ENCODE measurements at places on chromosomes 5 and 9.

GRCh38 chr9:133361507-133362092, 5.2 kb downstream of the SURF2 start:
- DNase-seq = no peak

DNA sequence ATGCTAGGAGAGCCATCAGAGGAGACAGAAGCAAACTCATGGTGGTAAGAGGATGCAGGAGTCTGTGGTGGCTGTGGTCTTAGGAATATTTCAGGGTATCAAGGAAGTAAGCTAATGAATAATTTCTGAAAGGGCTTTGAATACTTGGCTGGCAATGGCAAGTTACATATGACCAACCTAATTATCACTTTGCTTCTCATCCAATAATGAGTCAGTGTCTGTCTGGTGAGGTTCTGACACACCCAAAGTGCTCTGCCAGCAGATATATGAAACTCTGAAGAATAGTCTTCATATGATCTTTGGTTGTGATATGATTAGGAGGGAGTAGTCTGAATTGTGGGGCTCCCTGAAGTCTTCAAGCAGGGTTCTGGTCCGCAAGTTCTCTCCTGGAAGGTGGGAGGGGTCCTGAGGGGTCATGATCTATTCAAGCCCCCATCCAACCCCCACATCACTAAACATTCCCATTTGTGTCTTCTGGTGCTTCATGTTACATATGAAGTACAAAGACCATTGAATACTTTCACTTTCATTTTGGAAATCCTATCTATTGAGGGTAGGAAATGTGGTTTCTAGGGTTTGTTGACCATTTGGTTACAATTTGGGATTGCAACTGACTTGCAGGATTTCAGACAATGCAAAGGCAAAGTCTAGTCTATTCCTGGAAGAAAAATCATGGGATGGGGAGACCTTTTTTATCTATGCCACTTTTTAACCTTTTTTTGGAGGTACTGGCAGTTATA, 199.9 kb upstream of the CDKN2B start:
- DNase-seq = no peak

GRCh38 chr9:107744873-107745272, 255.3 kb upstream of the KLF4 start:
- DNase-seq = no peak

- no peak for DNase-seq
Measured at GRCh38 chr5:36669015-36669651, 62.7 kb downstream of the SLC1A3 start.

DNA sequence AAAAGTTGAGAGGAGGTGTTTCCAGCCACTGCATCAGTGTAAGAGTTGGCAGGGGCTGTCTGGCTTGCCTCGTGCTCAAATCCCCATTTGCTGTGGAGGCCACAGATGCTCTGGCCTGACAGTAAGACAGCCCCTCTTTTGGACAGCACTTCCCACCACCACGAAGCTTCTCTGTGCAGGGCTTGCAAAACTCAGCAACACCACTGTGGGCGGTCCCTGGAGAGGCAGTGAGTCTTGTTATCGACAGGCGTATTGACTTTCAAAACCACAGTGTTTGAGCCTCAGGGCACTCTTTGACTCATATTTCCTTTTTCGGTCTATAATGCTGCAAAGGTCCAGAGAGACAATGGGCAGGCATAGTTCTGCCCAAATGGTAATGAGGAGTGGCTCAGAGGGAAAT, 539.5 kb downstream of the EBF1 start:
- no peak for DNase-seq

GRCh38 chr5:136208916-136209315, 16.0 kb upstream of the SMIM32 start:
- DNase-seq = no peak

- no peak for DNase-seq
Measured at GRCh38 chr9:28539434-28540070, 966.3 kb upstream of the C9orf72 start.

DNA sequence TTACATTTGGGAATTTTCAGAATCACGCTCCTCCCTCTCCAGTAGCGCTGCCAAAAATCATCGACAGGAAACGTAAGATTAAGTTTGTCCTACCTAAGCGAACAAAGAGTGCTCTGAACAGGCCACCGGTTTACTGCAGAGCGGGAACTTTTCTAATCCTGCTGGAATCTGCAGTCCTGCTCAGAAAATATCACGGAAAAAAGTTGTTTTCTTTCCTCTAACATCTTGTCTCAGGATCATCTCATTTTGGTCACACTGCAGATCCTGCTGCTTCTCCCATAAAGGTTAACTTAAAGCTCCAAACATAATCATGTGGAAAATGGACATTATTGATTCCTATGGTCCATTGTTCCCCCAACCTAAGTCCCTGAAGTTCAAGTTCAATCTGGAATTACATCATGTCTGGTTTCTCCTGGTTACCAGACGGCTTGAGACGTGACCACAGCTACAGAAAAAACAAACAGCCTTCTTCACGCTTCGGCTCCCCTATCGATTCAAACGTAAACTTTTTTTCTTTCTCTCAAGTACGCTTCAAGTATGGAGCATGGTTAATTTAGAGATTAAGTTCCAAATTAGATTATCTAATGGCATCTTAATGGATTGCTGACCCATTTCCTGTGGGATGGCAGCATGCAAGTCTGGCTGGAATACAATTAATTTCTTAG, 217.6 kb downstream of the NFIB start:
- DNase-seq = no peak

- peak; percentile 39 for DNase-seq
Measured at GRCh38 chr9:16058131-16058549, 505.3 kb downstream of the CCDC171 start.

DNA sequence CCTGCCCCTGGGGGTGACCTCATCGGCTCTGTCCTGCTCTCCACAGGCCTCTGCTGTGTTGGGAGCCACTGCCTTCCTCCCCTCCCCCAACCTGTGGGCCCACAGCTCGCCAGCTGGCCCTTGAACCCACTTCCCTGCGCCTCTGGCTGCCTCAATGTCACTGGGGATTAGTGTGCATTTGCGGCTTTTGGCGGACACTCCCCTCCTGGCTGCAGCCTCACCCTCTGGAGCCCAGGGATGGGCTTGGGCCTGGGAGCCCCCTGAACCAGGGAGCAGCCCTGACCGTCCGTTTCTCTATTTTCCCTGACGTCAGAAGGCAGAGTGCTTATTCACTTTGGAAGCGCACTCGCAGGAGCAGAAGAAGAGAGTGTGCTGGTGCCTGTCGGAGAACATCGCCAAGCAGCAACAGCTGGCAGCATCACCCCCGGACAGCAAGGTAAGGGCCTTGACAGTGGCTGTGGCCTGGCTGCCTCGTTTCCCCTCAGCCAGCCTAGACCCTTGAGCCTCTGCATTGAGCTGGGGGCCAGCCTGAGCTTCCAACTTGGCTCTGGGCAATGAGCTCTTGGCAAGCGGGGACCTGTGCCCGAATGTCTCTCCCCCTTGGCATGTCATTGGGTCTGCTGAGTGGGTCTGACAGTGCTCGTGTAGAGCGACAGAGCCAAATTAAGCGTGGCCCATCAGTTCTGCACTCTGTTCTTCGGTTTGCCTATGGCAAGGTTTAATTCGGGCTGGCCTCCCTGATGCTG, 73.1 kb downstream of the RGS3 start:
- DNase-seq = no peak

- DNase-seq = no peak
Measured at GRCh38 chr5:103514371-103514770, 48.2 kb downstream of the NUDT12 start.

GRCh38 chr5:139445325-139446170, 6.2 kb upstream of the DNAJC18 start:
- DNase-seq = no peak

GRCh38 chr5:3542158-3542557, 53.5 kb upstream of the IRX1 start:
- DNase-seq = no peak

- DNase-seq = no peak
Measured at GRCh38 chr5:151499501-151500035, 52.2 kb downstream of the SLC36A1 start.

- no peak for DNase-seq
Measured at GRCh38 chr9:123216251-123216797, 52.1 kb downstream of the STRBP start.

DNA sequence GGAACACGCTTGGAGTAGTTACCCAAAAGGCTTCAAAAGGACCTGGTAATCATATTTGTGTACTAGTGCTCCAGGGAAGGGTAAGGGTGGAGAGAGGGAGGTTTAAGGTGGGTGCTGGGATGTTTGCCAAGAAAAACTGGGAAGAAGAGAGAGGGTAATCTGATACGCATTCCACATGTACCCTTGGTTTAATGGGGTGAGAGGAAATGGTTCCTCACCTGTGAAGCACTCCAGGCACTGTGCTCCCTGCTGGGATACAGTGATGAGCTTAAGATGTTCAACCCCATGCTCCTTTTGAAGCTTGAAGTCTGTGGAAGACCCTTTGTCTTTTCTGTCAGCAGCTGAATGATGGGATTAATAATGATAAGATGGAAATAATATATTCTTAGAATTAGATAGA, 98.4 kb downstream of the COX7C start:
- no peak for DNase-seq

DNA sequence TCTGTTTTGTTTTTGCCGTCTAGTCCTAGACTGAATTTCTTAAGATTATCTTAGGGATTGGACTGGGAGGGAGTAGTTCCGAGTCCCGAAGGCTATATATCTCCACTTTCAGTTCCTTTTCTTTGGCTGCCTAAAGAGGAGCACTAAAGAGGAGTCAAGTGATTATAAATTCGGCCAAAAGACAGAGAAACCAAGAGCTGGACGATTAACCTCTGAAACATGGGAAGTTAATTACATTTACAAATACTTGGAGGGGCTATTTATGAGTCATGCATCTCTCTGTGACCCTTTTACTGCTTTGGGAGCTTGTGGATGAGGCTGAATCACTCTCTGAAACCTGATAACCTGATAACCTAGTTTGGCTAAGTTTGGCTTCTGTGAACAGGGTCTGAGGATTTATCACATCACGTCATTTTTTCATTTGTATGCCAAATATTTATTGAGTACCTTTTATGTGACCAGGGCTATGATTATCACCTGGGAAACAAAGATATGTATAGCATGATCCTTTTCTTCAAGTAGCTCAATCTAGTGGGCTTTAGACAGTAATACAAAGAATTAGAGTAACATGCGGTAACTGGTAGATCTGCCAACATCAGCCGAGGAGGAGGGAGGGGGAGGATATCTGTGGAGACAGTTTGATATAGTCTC, 180.9 kb downstream of the CD180 start:
- DNase-seq = no peak

GRCh38 chr9:112783551-112783954, 33.0 kb downstream of the SNX30 start:
- no peak for DNase-seq

DNA sequence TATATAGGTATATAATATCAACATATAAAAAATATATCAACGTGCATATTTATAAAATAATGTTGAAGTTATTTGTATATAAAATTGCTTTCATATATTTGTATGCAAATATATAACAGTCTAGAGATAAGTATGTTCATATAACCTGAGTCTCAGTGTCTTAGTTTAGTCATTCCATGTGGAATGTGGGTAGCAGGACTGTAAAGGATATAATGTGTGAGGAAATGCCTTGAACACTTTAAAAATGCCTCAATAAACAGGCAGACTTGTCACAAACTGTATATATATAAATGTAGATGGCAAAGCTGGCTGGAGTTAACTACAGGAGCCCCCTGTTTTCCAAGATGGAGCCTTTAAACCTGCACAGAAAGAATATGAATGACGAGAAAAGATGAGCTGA, 48.4 kb downstream of the CCDC125 start:
- DNase-seq = no peak

DNA sequence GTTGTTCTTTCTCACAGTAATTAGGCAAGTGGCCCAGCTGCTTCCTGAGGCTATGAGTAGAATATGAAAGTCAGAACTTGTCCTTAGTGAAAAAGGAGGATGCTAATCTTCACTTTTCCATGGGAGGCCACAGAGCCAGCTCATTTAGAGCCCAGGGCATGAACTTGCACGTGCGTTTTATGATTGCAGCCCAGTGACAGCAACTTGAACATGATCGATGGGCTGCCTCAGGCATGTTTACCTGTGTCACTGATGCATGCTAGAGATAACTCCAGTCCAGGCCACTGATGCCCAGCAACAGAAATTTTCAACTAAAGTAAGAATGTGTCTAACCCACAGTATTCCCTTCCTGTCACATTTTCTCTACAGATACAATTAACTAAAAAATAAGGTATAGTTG, 179.3 kb downstream of the CTNND2 start:
- no peak for DNase-seq

GRCh38 chr5:96569332-96569731, 92.8 kb upstream of the CAST start:
- DNase-seq = no peak

DNA sequence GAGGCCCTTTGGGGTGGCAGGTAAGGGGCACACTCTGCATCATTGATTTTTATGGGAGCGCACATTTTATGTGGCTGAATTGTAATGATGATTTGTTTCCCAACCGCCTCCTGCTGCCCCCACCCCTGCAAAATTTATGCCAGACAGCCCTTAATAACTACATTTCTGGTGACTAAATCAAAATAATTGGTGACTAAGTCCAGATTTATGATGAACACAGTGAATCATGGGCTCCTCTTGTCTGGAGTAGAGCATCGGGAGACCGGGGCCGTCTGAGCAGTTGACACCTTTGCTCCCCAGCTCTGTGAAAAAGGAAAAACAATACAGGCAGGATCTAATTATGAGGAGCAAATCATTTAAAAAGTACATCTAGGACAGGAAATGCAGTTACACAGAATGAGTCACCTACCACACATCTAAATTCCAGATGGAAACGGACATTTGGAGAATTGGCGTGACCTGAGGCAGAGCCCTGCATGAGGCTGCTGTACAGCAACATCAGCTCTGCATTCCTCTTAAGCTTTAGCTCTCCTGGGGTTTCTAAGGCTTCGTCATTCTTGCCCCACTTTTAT, 58.9 kb downstream of the DOCK2 start:
- no peak for DNase-seq

GRCh38 chr5:16427587-16427986, 38.0 kb downstream of the ZNF622 start:
- DNase-seq = no peak

GRCh38 chr9:93137362-93137761, 3.3 kb upstream of the NINJ1 start:
- no peak for DNase-seq

- DNase-seq = no peak
Measured at GRCh38 chr5:56440871-56441740, 208.0 kb upstream of the ANKRD55 start.

DNA sequence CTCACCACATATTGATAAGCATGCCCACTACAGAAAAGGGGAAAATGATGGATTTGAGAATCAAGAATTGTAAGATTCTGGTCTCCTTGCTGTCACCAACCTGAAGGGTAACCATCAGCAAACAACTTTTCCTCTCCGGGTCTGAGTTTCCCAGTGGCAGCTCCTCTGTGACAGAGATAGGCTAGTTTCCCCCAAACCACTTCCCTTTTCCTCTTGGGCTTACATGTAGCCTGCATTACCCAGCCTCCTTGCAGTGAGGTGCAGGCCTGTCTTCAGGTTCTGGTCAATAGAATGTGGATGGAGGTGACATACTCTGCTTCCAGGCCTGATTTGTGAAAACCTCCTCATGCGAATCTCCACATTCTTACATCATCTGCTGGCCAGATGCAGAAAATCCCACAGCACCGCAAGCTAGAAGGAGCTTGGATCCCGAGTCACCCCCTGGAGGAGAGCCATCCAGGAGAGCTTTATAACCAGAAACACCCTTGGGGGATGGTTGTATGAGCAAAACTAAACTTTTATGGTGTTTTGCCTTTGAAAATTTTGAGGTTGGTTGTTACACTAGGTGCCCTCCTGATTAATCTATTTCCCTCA, 206.1 kb downstream of the RGS3 start:
- DNase-seq = no peak

Measured in hematopoietic multipotent progenitor cell (in vitro differentiated cells).